Chondrocyte (in vitro differentiated cells): ENCODE measurements at places on chromosomes 4 and X. TPM values are rescaled to one million over a fixed set of nuclear protein-coding genes. Genes with fewer than 3 reads are reported as not detected.

DNA sequence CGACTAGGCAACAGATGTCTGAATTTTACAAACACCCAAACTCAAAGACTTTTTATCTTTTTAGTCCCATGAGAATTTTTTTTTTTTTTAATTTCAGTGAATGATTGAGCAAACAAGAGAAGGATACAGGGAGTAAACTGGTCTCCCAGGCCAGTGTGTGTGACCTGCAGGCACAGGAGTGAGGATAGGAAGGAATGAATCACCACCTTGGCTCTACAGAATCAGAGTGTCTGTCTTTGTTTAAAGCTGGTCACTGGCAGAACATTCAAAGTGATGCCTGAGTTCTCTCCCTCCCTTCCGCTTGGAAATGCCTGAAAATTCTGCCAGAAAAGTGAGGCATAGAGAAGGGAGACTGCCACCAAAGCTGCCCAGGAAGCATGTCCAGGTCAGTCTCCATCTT, 69.5 kb downstream of the PARM1 start:
- no peak for DNase-seq

GRCh38 chr4:128427832-128428366, 140.3 kb upstream of the PGRMC2 start:
- no peak for DNase-seq

DNA sequence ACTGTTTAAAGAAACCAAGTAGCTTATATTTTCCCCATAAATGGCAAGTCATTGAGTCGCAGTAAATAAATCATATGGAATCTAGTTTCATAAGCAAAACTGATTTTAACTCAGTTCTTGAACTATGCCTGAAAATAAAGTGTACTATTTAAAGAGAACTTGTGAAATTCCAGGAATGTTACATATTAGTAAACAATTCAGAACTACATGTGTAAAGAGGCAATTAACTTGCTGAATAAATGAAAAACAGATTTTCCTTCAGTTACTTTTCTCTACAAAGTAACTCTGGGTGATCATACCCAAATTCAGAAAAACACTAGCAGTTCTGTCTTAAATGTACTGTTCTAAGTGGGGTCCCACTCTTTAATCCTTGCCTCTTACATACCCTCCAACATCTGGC, 236.1 kb upstream of the EDNRA start:
- DNase-seq: no peak

Gene ATP6AP2
- total RNA-seq: 149 to 165 TPM (median 163 TPM) in 3 replicates

DNA sequence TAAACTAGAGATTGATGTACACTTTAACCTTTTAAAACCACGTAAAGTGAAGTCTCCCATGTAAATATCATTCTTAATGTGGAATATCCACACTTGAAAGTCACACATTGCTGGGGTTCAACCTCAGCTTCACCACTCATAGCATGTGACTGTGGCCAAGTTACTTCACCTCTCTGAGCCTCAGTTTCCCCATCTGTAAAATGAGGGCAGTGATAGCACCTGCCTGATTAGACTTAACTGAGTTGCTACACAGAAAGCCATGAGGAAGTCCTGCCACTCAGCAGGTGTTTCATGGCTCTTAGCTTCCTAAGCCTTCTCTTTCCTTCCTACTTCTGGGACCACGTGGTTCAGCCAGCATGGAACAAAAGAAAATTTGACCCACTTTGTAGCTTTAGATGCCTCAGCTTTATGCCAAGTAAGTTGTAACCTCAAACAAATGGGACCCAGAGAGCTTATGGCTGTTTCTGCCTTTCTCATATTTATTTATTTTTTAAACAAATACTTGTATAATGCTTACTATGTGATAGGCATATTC, 277.3 kb upstream of the KLF3 start:
- DNase-seq: no peak

DNA sequence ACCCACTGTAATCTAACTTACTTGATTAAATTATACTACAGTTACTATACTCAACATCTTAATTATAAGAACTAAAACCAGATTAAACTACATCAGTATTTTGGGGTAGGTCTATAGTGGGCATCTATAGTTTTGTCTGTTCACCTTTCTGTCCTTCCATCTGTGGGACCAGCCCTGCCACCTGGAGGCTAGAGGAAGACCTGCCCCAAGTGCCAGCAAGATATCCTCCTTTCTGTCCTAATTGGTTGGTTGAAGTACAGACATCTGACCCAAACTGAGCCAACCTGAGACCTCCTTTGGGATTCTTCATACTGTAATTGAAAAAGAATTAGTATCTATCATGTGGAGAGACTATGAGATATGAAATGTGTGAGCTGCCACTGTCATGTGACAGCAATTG, 172.2 kb upstream of the TLL1 start:
- no peak for DNase-seq

Gene MAPK10
- total RNA-seq: 14.1 to 75.6 TPM (median 14.4 TPM) in 3 replicates

DNA sequence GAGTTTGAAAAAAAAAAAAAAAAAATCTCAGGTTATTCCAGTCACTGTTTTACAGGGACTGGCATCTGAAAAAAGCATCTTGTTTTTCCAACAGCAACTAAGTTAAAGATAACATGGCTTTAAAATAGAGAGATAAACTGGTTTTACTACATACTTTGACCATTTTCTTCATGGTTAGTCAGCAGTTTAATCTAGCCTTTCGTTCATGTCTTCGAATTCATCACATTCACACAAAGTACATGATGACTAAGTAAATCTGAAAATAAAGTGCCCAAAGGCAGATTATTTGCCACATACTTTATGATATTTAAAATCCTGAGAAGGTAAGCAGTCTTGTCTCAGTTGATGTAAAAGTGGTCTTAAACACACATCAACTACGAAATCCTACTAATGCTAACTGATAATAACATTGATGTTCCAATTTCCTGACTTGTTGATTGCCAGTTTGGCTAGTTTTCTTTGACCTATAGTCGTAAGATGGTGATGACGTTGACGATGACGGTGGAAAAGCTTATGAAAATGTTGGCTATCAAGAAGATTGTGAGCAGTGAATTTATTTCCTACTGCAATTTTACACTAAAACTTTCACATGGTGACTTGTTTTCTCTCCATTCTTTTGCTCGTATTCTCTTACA, 540.5 kb upstream of the BOD1L1 start:
- DNase-seq: no peak

Gene DIPK2B
- total RNA-seq: not detected in 3 replicates

DNA sequence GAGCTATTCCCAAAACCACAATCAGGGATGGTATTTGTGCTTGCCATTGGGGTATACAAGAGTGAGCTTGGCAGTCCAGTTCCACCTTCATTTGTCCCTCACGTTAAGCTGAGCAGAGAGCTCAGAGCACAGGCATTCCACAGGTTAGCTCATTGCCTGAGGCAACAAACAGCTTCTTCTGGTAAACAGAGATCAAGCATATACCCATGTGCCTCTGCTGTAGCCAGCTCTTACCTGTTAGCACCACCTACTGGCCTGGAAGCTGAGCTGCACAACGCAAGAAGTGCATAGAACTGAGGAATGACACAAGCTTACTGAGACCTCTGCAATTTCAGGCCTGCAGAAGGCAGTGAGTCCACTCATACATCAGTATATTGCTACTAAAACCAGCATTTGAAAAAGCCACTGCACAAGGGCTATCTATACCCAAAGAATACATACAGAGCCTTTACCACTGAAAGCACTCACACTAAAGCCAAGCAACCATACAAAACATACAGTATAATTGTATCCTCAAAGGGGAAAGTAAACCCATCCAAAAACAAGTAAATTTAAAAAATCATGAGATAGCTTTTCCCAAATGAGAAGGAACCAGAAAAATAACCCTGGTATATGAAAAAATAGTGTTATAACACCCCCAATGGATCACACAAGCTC, 258.3 kb upstream of the GABRA2 start:
- DNase-seq: no peak

DNA sequence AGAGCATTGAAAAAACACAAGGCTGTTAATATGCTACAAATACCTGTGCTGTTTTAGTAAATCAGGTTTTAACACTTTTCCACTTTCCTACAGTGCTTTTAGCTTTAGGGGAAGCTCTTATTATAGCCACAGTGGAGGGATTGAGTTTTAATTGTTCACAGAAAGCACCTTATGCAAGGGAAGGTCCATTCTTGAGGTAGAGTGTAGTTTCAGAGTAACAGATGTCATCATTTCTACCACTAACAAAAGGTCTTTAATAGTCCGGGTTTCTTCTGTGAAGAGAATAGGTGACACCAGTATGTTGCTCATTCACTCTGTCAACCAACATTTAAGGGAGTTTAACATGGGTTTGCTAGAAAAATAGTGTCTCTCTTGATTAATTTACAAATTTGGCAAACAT, 104.4 kb downstream of the STIM2 start:
- DNase-seq: no peak

Gene CYLC1
- total RNA-seq: not detected in 3 replicates

Gene UCP1
- total RNA-seq: not detected in 3 replicates

Gene HSFX4
- not detected in 3 replicates for total RNA-seq

Gene DUX4
- not detected in 3 replicates for total RNA-seq

Gene ZNF674
- 6.3 to 6.5 TPM (median 6.4 TPM) in 3 replicates for total RNA-seq

- no peak for DNase-seq
Observed at GRCh38 chrX:50889582-50889981, 21.0 kb upstream of the BMP15 start.

- DNase-seq: no peak
Observed at GRCh38 chr4:2698504-2698903, 57.6 kb downstream of the TNIP2 start.

Gene SAGE1
- total RNA-seq: not detected in 3 replicates

- DNase-seq: no peak
Observed at GRCh38 chrX:103729015-103729414, 18.3 kb downstream of the TMEM31 start.

GRCh38 chr4:159505266-159505975, 402.5 kb downstream of the RAPGEF2 start:
- DNase-seq: no peak

Gene JCHAIN
- total RNA-seq: not detected in 3 replicates

DNA sequence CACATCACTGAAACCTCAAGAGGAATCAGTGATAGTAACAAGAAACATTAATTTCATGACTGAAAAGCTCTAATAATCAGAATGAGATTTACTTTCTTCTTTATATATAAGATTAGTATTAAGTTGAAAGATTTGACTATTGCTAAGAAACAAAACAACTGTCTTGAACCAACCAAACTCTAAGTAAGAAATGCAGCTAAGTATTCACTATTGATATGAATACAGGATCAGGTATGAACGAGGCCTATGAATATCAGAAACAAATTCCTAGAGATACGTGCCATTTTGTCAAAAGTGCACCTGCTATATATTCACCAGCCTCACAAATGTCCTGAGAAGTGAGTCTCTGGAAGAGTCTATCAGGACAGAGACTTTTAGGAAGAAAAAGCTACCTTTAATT, 32.1 kb downstream of the GATB start:
- no peak for DNase-seq

Gene PDE6B
- 0.46 to 2.3 TPM (median 2.3 TPM) in 3 replicates for total RNA-seq

DNA sequence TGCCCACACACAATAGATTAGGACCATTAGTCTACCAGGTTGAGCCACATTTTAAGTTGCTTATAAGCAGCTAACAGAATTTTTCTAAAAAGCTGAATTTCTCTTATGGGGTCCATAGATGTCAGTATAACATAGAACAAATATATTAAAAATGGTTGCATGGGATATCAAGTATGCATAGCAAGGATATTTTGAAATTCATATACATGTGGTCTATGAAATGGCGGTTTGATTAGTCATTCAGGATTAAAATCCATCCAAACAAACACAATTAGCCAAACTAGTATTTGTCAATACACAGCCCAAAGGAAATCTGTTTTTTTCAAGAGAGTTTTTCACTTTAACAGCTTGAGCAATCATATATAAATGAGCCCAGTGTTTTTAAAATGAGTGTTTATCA, 33.5 kb upstream of the AMOT start:
- no peak for DNase-seq

- DNase-seq: no peak
Observed at GRCh38 chrX:123487669-123488068, 245.2 kb downstream of the THOC2 start.

Gene ATP8A1
- total RNA-seq: 0.25 to 0.97 TPM (median 0.26 TPM) in 3 replicates

- DNase-seq: no peak
Observed at GRCh38 chrX:14779580-14779979, 93.3 kb downstream of the FANCB start.

- DNase-seq: no peak
Observed at GRCh38 chrX:28324321-28324721, 262.9 kb upstream of the IL1RAPL1 start.

GRCh38 chr4:82578935-82579334, 17.1 kb upstream of the TMEM150C start:
- DNase-seq: no peak

Gene OTUD4
- 27.7 to 35.4 TPM (median 29.6 TPM) in 3 replicates for total RNA-seq

GRCh38 chr4:41880022-41880837, 55.0 kb upstream of the TMEM33 start:
- no peak for DNase-seq

GRCh38 chrX:39645178-39645895, 452.4 kb downstream of the BCOR start:
- no peak for DNase-seq

Gene PNMA5
- not detected in 3 replicates for total RNA-seq

DNA sequence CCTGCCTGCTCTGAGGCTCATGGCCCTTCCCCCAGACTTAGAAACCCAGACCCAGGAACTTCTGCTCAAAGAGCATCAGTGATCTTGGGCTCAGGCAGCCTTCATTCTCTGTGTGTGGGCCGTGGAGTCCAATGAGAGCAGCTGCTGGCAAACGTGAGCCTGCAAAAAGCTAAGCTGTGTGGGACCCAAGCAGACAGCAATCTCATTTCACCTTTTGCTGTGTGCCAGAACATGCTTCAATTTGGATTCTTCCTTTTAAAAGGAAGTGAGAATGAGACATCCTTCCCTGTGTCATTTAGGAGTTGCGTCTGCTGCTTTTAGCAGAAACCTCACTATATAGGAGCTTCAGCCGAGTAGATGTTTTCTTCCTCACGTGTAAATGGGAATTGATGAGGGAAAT, 238.5 kb downstream of the EVC2 start:
- DNase-seq: no peak

DNA sequence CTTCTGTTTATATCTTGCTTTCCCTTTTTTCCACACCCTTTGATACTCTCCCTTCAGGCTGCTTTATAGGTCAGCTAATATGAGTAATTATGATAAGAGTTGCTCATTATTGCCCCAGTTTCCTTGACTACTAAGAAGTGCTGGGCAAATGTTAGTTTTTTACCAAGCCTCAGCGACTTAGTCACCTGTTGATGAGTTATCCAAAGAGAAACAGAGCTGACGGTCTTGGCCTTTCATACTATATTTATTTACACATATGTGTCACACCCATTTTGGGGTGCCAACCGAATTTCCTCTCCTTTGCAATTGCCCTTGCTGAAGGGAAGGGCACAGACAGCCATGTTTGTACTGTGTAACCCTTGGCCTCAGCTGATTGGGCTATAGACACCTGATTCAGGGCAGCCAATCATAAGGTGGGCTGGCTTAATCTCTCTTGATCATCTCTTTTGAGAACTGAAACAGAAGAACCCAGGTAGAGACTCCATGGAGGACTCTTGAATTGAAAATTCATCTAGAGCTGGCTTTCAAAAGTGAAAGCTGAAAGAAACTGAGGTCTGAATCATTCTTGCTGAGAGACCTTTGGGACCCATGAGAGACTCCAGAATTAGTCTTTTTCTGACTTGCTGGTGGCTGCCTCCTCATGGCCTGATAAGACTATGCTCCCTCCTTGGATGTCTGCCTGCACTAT, 111.7 kb upstream of the RPS6KA3 start:
- DNase-seq: no peak
